ENCODE measurements at places on chromosomes 4 and X.

DNA sequence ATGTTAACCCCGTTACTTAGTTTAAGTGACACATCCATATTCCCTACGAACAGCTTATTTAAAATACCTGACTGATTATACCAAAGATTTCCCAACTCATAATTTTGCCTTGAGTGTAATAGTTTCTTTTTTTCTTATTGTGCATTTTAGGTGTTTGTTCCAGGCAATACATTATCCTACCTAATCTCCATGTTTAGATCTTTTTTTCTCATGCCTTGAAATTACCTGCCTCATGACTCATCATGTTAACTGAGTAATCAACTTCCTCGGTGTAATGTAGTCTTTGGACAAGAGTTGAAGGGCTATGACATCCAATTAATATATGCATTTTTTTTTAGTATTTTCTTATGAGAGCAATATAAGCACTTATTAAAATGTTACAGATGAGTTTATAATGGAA is 228.7 kb upstream of the ANKRD50 start:
- no peak for DNase-seq
- H3K27me3 ChIP-seq, result no peaks in the 10 kb centered on the region
- H3K4me3 ChIP-seq, result no peak overlapping the region
- H3K4me1 ChIP-seq, result no peaks in the 10 kb centered on the region

DNA sequence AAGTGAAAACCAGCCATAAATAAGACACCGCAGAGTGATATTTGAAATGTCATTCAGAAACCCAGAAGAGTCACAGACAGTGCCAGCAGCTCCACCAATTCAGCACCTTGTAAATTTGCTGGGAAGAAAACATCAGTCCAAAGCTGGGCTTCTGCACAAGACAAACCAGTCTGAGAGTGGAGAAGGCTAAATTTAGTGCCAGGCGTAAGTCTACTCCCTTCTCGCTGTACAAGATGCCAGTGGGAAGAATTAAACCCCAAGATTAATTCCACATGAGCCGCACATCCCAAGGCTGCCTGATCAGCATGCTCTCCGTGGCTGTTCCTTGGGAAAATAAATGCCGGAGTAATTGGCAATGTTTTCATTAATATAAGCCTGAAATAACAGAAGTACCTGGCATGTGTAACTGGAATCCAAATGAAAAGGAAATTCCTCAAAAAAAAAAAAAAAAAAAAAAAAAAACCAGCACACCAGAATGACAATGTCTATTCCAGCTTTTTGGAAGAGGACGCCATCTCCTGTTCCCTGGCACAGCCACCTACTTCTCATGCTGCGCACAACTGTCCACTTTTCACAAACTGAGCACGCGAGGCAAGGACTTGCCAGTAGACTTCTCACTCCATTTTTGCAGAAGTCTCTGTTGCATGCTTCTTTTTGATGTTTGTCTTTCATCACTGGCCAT is 95.5 kb downstream of the NSUN7 start:
- H3K4me1 ChIP-seq, result peaks cover 17% of the 10 kb centered on the region
- H3K27ac ChIP-seq, result no peak overlapping the region
- H3K4me3 ChIP-seq, result no peak overlapping the region
- DNase-seq, result no peak
- H3K36me3 ChIP-seq, result 0 out of 2 replicates have a peak, but pooled peaks cover 1% of the 10 kb centered on the region

GRCh38 chr4:4408576-4409335 is 21.9 kb downstream of the NSG1 start:
- no peak for DNase-seq
- H3K4me1 ChIP-seq, result no peaks in the 10 kb centered on the region
- no peak overlapping the region for H3K27ac ChIP-seq
- H3K4me3 ChIP-seq, result no peak overlapping the region

DNA sequence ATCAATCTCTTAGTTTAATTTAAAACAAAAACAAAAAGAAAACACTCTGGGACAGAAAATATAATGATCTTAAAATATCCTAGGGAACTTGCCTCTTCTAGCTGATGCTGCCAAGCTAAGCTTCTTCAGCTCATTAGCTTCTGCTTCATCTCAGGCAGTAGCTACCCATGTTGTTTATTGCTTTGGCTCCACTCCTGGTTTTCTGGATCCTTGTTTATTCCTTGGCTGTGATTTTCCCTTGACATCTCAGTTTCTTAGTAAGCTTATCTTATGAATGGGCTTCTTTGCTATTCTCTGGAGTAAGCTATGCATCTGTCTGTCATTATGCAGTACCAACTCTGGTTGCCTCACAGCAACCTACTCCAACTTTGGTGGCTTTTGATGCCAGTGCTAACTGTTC is 5.1 kb upstream of the MTHFD2L start:
- H3K36me3 ChIP-seq, result no peaks in the 10 kb centered on the region
- H3K4me1 ChIP-seq, result peaks cover 10% of the 10 kb centered on the region
- no peak for DNase-seq
- H3K27me3 ChIP-seq, result 0 out of 3 replicates have a peak, but pooled peaks cover 4% of the 10 kb centered on the region
- no peak overlapping the region for H3K4me3 ChIP-seq

DNA sequence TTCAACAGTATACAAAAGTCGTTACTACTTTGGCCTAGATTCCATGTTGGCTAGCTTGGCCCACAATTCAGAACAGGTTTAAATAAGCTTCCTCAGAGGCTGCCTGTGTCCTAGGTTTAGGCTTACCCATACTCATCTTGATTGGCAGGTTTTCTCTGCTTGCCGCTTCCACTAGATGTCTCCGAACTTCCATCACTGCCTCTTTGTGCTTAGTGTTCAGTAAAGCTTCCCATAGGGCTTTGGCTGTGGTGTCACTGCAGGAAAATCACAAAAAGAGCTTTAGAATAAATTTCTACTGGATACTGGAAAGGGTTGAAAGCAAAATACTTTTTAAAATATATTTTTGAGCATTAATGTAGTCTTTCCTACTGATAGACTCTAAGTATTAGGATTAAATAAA is 52.4 kb downstream of the SCFD2 start:
- H3K4me3 ChIP-seq, result no peak overlapping the region
- H3K4me1 ChIP-seq, result no peaks in the 10 kb centered on the region
- DNase-seq, result peak; percentile 43

GRCh38 chr4:70703619-70704214 is 15.4 kb downstream of the UTP3 start:
- H3K4me1 ChIP-seq, result peaks cover 33% of the 10 kb centered on the region
- H3K36me3 ChIP-seq, result no peaks in the 10 kb centered on the region

- no peak overlapping the region for H3K4me3 ChIP-seq
- no peak overlapping the region for H3K27ac ChIP-seq
- no peaks in the 10 kb centered on the region for H3K27me3 ChIP-seq
- no peak for DNase-seq
Observed at GRCh38 chr4:84915396-84915780, 51.1 kb downstream of the WDFY3 start.

DNA sequence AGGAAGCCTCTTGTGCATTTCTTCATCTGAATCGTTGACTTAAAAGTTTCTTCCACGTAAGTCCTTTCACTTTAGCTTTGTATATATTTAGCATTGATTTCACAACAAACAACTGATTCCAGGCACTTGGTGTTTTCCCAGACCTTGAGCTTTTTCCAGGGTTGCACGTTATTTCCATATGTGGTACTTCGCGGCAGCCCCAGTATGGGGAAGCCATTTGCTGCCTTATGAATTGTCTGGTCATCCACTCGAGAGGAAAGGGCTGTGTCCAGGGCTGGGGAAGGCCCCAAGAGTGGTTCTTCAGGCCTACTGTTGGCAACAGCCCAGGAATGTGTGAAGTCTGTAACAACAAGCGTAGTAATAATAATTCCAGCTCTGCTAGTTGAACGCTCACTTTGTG is 2.8 kb upstream of the TLR8 start:
- H3K4me3 ChIP-seq, result no peak overlapping the region
- H3K27me3 ChIP-seq, result no peaks in the 10 kb centered on the region
- no peak for DNase-seq
- no peaks in the 10 kb centered on the region for H3K36me3 ChIP-seq

DNA sequence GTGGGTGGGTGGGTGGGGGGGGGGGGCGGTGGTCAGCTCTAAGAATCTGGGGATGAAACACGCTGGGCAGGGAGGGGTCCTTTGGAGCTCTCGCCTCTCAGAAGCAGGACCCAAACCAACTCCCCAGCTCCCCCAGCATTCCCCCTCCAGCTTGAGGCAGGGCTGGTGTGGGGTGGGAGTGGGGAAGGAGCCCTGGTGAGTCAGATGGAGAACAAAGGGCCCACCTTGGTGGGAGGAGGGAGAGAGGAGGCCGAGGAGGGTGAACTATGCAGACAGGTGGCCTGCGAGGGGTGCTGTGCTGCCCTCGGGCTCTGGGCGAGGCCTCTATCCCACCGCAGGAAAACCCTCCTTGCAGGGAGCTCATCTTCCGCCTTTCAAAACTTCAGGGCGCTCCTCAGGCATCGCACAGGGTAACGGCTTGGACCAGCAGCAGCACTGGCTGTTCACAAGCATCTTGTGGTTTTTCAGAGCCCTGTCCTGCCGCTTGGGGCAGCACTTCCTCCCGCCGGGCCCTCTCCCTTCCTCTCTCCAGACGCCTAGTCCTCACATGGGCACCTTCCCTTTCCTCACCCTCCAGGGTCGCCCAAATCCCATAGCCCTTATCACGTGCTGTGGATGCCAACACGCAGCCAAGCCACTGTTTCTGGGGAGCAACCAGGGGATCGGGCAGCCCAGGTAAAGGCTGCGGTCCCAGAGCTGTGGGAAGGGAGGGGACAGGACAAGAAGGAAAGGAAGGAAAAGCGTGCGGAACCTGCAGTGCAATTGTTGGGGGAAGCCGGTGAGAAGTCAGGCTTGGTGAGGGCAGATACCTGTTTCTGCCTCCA is 34.0 kb upstream of the GRPEL1 start:
- H3K4me1 ChIP-seq, result peaks cover 40% of the 10 kb centered on the region
- peak; percentile 52 for DNase-seq
- H3K36me3 ChIP-seq, result no peaks in the 10 kb centered on the region
- H3K27ac ChIP-seq, result no peak overlapping the region
- H3K27me3 ChIP-seq, result peaks cover 12% of the 10 kb centered on the region

DNA sequence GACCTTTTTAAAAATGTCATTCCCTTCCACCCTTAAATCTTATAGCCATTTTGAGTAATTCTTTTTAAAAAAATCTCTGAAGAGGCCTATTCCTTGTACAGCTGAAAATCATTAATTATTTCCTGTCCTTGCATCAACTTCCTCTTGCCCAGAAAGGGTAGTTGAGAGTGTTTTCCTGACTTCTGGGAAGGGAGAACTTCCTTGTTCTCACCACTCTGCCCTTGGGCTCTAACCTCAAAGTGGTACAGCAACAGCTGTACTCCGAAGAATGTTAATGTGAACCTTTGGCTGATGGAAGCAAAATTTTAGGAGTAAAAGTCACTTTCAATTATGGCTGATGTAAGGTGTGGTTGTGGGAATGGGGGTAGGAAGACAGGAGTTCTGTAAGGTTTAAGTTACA is 15.1 kb upstream of the FABP2 start:
- DNase-seq, result no peak
- no peak overlapping the region for H3K27ac ChIP-seq
- H3K27me3 ChIP-seq, result no peaks in the 10 kb centered on the region
- no peak overlapping the region for H3K4me3 ChIP-seq
- H3K4me1 ChIP-seq, result no peaks in the 10 kb centered on the region
- no peaks in the 10 kb centered on the region for H3K36me3 ChIP-seq

GRCh38 chr4:116357758-116358157 is 727.6 kb downstream of the TRAM1L1 start:
- peak; percentile 30 for DNase-seq
- no peak overlapping the region for H3K27ac ChIP-seq
- no peaks in the 10 kb centered on the region for H3K36me3 ChIP-seq
- no peaks in the 10 kb centered on the region for H3K27me3 ChIP-seq

GRCh38 chrX:52368368-52369055 is at the start of gene XAGE2:
Gene XAGE2, plus strand, starts transcription at chrX:52369021. Its CDS starts 994 bp downstream, at chrX:52370015.
- H3K4me1 ChIP-seq, result no peaks in the 10 kb centered on the region
- H3K4me3 ChIP-seq, result no peak within 1 kb of the TSS

- no peaks in the 10 kb centered on the region for H3K36me3 ChIP-seq
- DNase-seq, result no peak
- no peak overlapping the region for H3K27ac ChIP-seq
- 0 out of 2 replicates have a peak, but pooled peaks cover 4% of the 10 kb centered on the region for H3K4me1 ChIP-seq
- no peaks in the 10 kb centered on the region for H3K27me3 ChIP-seq
Observed at GRCh38 chrX:41289095-41289494, 44.9 kb upstream of the DDX3X start.

- no peak for DNase-seq
- H3K27ac ChIP-seq, result no peak overlapping the region
- H3K4me1 ChIP-seq, result no peaks in the 10 kb centered on the region
- no peaks in the 10 kb centered on the region for H3K36me3 ChIP-seq
- H3K4me3 ChIP-seq, result no peak overlapping the region
- H3K27me3 ChIP-seq, result no peaks in the 10 kb centered on the region
Observed at GRCh38 chr4:117010671-117011070, 74.7 kb downstream of the TRAM1L1 start.

GRCh38 chr4:17924189-17924588 is 97.4 kb downstream of the LCORL start:
- H3K4me3 ChIP-seq, result no peak overlapping the region
- no peak for DNase-seq
- no peaks in the 10 kb centered on the region for H3K36me3 ChIP-seq
- H3K4me1 ChIP-seq, result no peaks in the 10 kb centered on the region
- H3K27me3 ChIP-seq, result no peaks in the 10 kb centered on the region

DNA sequence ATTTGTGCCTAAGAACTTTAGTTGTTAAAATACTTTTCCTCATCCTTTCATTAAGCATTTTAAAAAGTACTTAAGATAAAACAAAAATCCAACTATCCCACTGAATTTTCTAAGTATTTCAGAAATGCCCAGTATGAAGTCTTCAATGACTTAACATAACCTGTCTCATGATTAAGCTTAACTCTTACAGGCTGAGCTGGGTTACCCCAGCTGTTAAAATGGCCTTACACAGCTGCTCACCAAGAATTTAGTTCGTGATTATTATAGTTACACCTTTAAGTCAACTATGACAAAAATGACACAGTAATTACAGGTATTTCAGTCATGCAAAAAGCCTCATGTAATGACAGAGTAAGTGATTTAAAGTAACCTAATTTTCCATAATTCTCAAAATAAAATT is 145.7 kb downstream of the FBXW7 start:
- H3K4me1 ChIP-seq, result no peaks in the 10 kb centered on the region
- DNase-seq, result no peak
- no peak overlapping the region for H3K27ac ChIP-seq
- no peaks in the 10 kb centered on the region for H3K27me3 ChIP-seq
- H3K36me3 ChIP-seq, result no peaks in the 10 kb centered on the region
- H3K4me3 ChIP-seq, result no peak overlapping the region

DNA sequence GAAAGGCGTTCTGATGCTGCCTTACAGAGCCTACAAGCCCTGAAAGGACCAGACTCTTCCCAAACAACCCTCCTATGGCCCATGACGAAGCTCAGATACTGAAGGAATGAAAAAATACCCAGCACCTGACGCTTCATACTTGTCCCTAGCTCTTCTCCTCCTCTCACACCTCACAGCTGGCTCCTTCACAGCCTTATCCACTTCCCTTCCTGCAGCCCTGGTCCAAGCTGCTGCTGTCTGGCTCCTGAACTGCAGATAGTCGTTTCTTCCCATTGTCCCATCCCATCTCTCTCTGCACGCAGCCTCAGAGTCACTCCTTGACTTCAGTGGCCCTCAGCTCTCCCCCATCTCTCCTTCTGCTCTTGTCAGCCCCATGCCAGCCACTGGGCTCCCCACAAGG is 56.6 kb downstream of the FAM193A start:
- H3K4me1 ChIP-seq, result peaks cover 45% of the 10 kb centered on the region
- H3K4me3 ChIP-seq, result no peak overlapping the region
- peaks cover 3% of the 10 kb centered on the region for H3K36me3 ChIP-seq
- DNase-seq, result no peak
- H3K27ac ChIP-seq, result no peak overlapping the region

- no peaks in the 10 kb centered on the region for H3K36me3 ChIP-seq
- H3K27me3 ChIP-seq, result no peaks in the 10 kb centered on the region
- DNase-seq, result no peak
- H3K27ac ChIP-seq, result no peak overlapping the region
Observed at GRCh38 chrX:102044496-102044895, 81.0 kb upstream of the TCEAL2 start.
